ENCODE measurements at places on chromosomes 2 and 18.

DNA sequence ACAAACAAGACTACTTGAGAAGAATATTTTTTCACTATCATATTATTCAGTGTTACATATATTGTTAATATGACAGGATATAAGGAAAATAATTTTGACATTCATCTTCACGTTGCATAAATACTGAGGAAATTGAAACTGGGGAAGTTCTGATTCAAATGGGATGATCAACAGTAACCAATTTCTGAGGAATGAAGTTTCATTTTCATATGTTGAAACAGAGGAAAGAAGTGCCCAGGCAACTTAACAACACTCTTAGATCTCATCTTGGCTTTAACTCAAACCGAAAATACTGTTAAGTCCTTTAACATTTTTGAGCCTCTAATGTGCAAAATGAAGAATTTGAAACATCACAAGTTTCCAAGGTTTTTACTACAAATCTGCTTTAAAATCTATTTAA, 612.2 kb upstream of the VRK2 start:
- DNase-seq, result no peak

- no peak for DNase-seq
Observed at GRCh38 chr18:4119127-4119648, 335.9 kb downstream of the DLGAP1 start.

DNA sequence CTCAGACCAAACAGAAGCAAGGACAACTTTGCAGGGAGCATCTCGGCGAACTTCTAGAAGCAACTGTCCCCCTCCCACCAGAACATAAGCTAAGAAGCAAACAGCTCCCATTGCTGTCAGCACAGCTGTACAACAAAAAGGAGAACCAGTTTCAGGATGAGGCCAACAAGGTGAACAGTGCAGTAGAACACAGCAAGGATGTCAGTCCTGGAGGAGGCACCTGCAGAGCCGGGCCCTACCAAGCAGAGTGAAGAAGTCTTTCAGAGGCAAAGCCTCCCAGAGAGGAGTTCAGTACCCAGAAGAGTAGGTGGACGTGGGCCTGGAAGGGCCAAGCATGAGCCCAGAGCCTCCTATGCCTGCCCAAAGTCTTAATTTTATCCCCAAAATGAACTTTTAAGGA, 1.0 kb downstream of the PASK start:
- DNase-seq, result no peak

- DNase-seq, result no peak
Observed at GRCh38 chr2:111046670-111047069, 74.0 kb upstream of the BCL2L11 start.

All from NCI-H1092 treated with DMSO at 0.1 percent for 48 hours (cell line).